ENCODE measurements at places on chromosomes 11 and 22. TPM values are rescaled to one million over a fixed set of nuclear protein-coding genes. Genes with fewer than 3 reads are reported as not detected.

- H3K27me3 ChIP-seq = peaks cover 16% of the 10 kb centered on the region
- no peak overlapping the region for H3K4me3 ChIP-seq
- no peak overlapping the region for H3K27ac ChIP-seq
- DNase-seq = no peak
- no peaks in the 10 kb centered on the region for H3K4me1 ChIP-seq
Observed at GRCh38 chr11:33967451-33967850, 75.6 kb upstream of the LMO2 start.

DNA sequence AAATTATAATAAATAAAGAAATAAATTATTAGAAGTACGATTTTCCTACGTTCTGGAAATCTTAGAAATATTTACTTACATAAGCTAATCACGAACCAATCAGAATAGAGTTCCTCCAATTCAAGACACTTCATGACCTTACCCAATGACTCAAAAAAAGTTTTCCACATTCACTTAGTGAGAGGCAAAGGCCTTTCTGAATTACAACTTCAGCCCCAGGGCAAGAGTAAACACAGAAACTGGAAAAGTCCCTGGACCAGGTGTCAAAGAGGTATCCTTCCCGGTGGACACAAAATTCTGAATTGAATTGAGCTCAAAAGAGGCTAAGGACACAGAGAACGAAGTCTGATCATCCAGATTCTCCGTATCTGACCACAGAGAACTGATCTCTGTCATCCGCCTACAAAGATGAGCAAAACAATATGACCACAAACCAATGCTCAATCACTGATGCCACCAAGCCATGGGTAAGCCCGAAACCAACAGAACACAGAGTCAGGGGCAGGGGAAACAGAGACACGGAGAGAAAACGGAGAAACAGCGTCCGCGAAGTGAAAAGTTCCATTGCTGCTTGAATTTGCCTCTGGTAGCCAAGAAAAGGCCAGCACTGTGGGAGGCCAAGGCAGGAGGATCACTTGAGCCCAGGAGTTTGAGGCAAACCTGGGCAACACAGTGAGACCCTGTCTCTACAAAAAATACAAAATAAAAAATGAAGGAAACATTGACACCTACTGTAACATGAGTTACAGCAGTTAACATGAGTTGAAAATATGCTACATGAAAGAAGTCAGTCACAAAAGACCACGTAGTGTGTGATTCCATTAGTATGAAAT, 6.8 kb downstream of the BID start:
- H3K4me3 ChIP-seq = peak overlapping the region; percentile 49
- peaks cover 2% of the 10 kb centered on the region for H3K36me3 ChIP-seq
- peak overlapping the region; percentile 76 for H3K27ac ChIP-seq
- H3K4me1 ChIP-seq = peaks cover 48% of the 10 kb centered on the region
- H3K27me3 ChIP-seq = peaks cover 1% of the 10 kb centered on the region
- DNase-seq = peak; percentile 86

- no peak overlapping the region for H3K4me3 ChIP-seq
- H3K36me3 ChIP-seq = no peaks in the 10 kb centered on the region
- H3K27me3 ChIP-seq = peaks cover 27% of the 10 kb centered on the region
- H3K27ac ChIP-seq = no peak overlapping the region
- peaks cover 8% of the 10 kb centered on the region for H3K4me1 ChIP-seq
Observed at GRCh38 chr11:719214-720016, 13.4 kb downstream of the EPS8L2 start.

DNA sequence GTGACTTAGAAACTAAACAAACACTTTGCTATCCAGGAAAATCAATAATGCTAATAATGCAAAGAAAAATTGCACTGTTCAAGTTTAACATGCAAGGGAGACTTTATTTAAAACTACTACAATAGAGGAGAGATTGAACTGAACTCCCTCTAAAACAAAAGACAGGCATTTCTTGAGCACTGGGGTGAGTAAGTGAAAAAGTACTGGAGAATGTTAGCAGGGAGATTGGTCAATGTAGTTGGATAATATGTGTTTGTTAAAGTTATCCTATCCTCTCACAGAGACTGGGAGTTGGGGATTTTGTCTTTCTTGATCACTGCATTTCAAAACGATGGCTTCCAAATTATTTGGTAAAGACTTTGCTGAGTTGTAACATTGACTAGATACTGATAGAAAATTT, 77.6 kb downstream of the LUZP2 start:
- H3K27ac ChIP-seq = no peak overlapping the region
- no peaks in the 10 kb centered on the region for H3K4me1 ChIP-seq
- no peak for DNase-seq
- no peak overlapping the region for H3K4me3 ChIP-seq

GRCh38 chr11:108117746-108118371, 3.5 kb upstream of the ACAT1 start:
- DNase-seq = no peak
- peaks cover 5% of the 10 kb centered on the region for H3K36me3 ChIP-seq
- H3K4me3 ChIP-seq = no peak overlapping the region
- no peak overlapping the region for H3K27ac ChIP-seq
- peaks cover 16% of the 10 kb centered on the region for H3K4me1 ChIP-seq
- no peaks in the 10 kb centered on the region for H3K27me3 ChIP-seq

- DNase-seq = no peak
- H3K27me3 ChIP-seq = no peaks in the 10 kb centered on the region
- no peak overlapping the region for H3K4me3 ChIP-seq
- no peaks in the 10 kb centered on the region for H3K4me1 ChIP-seq
Observed at GRCh38 chr22:48393041-48393370, 1434.7 kb downstream of the BRD1 start.

DNA sequence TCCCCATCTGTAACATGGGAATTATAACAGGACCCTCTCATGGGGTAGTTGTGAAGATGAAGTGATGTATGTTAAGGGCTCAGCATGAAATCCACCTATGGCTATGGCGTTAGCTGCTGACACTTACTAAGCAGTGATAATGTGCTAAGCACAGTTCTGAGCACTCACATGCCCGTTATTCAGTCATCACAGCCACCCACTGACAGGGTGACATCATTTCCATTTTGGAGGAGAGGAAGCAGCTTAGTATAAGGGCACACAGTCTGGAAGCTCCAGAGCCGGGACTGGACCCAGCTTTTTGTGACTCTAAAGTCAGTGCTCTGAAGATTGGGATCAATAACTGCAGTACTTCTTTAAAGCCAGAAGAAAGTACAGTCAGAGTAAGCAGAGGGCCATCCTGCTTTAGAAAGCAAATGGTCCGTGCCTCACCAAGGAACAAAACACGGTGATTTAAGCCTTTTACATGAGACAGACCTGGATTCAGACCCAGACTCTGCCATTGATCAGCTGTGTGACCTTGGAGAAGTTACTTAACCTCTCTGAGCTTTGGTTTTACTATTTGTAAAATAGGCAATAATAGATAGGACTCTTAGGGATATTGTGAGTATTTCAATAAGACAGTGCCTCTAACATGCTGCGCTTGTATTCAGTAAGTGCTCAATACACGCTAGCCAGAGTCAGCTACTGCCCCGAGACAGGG, 61.5 kb downstream of the SGSM1 start:
- DNase-seq = no peak
- H3K4me3 ChIP-seq = no peak overlapping the region
- H3K36me3 ChIP-seq = no peaks in the 10 kb centered on the region
- H3K27me3 ChIP-seq = peaks cover 1% of the 10 kb centered on the region

DNA sequence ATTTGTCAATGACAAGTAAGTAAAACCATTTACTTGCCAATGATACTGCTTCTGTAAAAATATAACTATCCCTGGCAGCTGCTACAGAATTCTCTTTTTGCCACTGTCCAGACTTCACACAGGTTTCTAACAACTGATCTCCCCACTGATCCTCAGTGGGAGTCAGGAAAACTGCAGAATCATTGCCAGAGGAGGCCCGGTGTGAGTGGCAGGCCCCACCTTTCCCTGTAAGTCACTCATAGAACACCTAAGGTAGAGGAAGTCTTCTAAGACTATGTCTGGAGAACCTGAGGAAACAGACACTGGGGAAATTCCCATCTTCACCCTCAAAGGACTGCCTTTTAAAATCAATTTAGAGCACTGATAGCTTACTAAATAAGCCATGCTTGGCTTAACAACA, 66.3 kb downstream of the ZC3H12C start:
- DNase-seq = no peak
- H3K4me3 ChIP-seq = no peak overlapping the region
- no peaks in the 10 kb centered on the region for H3K4me1 ChIP-seq
- H3K36me3 ChIP-seq = no peaks in the 10 kb centered on the region
- no peak overlapping the region for H3K27ac ChIP-seq
- H3K27me3 ChIP-seq = no peaks in the 10 kb centered on the region

DNA sequence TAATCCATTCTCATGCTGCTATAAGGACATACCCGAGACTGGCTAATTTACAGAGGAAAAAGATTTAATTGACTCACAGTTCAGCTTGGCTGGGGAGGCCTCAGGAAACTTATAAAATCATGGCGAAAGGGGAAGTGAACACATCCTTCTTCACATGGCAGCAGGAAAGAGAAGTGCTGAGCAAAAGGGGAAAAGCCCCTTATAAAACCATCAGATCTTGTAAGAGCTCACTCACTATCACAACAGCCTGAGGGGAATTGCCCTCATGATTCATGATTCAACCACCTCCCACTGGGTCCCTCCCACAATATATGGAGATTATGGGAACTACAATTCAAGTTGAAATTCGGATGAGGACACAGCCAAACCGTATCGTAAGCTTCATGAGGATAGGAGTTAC, 3.8 kb upstream of the CYB5R2 start:
- H3K36me3 ChIP-seq = no peaks in the 10 kb centered on the region
- no peak overlapping the region for H3K4me3 ChIP-seq
- DNase-seq = no peak

DNA sequence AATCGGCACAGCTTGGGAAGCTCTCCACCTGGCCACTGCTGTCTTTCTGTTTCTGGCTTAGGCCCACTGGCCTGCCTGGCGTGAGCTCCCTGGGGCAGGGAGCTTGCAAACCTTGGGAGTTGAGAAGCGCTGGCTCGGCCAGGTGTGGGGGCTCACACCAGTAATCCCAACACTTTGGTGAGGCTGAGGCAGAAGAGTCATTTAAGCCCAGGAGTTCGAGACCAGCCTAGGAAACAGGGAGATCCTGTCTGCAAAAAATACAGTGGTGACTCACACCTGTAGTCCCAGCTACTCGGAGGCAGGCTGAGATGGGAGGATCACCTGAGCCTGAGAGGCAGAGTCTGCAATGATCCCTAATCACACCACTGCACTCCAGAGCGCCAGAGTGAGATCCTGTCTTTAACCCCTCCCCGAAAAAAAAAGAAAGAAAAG, 4.0 kb downstream of the AP5B1 start:
- no peak for DNase-seq
- peaks cover 18% of the 10 kb centered on the region for H3K36me3 ChIP-seq
- peaks cover 27% of the 10 kb centered on the region for H3K4me1 ChIP-seq
- H3K4me3 ChIP-seq = no peak overlapping the region
- H3K27ac ChIP-seq = peak overlapping the region; percentile 73

Gene IGLL1
- not detected for total RNA-seq

Gene TOM1
- 16.2 TPM for total RNA-seq

Gene C11orf42
- not detected for total RNA-seq

Gene SLC22A6
- not detected for total RNA-seq

Gene ZFTA
- 4.1 TPM for total RNA-seq

Gene SCGB1D2
- total RNA-seq = not detected
